ENCODE measurements at places on chromosomes 16 and 17.

DNA sequence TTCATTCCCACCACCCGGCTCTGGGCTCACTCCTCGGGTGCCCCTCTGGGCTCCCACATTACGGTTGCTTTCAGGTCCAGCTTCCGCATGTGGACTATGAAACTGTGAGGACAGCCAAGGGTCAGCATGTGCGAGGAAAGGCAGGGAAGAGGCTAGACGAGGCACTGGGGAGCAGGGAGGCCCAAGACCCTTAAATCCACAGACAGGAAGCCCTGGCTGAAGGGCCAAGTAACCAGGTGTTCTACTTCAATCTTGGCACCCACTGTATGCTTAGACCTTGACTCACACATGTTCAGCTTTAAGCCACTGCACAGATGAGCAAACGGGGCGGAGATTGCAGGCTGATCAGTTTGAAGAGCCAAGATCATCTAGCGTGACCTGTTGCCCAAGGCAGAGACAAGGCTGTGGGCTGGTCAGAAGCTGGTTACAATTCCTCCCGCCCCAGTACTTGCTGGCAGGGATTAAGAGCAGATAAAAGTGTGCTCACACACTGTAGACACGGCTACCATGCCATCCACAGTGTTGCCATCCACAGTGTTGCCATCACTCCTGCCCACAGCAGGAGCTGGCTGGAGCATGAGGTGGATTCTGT lies at the start of gene CES4A:
Gene CES4A (plus strand): TSS at position 393 of the 592 bp plus-strand sequence. CDS start 184 bp downstream, at position 577.
- peak; percentile 53 for DNase-seq

DNA sequence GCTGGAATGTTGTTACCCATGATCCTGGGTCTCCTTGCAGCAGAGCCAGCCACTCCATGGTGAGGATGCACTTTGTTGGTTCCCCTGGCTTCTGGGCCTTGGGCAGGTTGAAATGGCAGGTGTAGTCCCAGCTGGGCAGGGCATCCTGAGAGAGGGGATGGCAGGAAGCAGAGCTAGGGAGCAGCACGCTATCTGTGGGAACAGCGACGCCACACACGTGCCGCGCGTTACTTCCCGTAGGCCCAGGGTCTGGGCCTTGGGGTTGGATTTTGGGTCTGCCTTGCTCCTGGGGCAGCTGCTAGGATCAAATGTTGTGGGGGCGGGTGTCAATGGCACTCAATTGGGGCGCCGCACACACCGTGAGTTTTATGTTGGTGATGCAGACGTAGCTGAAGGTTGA lies 368.0 kb downstream of the CPPED1 start:
- DNase-seq, result no peak

GRCh38 chr16:19235886-19236285 lies 49.6 kb upstream of the CLEC19A start:
- DNase-seq, result no peak

DNA sequence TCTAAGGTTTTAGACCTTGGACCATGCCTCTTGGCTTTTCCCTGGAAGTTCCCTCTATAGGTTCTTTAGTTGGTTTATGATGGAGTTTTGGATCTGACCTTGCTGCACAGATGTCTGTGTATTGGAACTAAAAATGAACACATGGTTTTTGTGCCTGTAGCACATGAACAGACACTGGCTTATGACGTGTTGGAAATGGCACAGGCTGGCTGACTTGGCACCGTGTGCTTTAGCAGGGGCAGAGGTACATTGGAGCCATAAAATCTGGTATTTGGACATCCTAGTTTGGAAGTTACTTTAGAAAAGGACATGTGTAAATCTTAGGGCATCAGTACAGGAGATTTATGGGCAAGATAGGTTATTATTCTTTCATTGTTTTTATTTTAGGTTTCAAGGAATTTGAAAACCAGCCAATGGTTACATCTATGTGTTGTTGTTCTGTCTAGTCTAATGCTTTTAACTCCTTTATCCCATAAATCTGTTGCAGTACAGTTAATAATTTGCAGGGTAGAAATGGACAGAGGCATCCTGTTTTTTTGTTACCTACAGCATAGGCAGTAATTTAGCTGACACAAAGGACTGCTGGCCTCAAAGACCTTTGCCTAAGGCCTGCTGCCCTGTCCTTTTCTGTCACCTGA lies 6.0 kb downstream of the SOCS7 start:
- DNase-seq, result no peak

DNA sequence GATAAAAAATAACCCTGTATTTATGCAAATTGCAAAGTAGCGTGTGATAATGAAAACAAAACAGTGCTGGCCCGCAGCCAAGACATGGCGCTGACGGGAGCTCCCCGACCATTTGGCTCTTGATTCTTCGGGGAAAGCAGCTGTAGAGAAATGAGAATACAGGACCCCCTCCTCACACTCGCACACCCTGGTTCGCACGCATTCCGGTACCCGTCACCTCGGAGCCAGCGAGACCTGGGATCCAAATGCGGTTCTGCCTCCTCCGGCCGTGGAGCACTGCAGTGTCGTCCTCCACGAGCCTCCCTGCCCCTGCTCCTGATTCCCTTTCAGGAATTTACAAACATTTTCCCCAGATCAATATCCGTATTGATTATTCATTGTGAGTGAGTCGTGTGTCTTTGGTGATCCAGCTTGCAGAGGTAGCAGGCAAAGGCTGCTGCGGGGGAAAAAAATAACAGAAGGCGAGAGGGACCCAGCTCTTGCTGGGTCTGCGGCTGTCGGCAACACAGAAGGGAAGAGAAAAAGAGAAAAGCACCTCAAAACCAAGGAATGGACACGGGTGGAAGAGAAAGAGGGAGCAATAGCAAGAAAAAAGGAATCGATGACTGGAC lies 184.1 kb upstream of the ZFHX3 start:
- no peak for DNase-seq

GRCh38 chr17:32609884-32610650 lies 123.3 kb downstream of the CDK5R1 start:
- DNase-seq, result no peak
